ENCODE measurements at places on chromosomes 2 and 18.

DNA sequence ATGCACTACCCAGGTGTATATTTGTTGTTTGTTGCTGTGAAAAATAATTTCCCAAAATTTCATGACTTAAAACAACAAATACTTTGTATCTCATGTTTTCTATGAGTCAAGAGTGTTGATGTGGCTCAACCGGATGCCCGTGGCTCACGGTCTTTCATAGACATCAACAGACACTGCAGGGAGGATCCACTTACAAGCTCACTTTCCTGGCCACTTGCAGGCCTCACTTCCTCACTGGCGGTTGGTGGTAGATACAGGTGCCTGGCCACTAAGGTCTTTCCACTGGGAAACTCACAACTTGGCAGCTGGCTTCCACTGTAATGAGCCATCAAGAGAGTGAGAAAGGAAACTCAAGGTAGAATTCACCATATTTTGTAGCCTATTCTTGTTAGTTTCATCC lies 662.9 kb downstream of the IRS1 start:
- H3K36me3 ChIP-seq, result no peaks in the 10 kb centered on the region
- no peaks in the 10 kb centered on the region for H3K4me1 ChIP-seq
- no peak overlapping the region for H3K27ac ChIP-seq
- H3K4me3 ChIP-seq, result no peak overlapping the region

DNA sequence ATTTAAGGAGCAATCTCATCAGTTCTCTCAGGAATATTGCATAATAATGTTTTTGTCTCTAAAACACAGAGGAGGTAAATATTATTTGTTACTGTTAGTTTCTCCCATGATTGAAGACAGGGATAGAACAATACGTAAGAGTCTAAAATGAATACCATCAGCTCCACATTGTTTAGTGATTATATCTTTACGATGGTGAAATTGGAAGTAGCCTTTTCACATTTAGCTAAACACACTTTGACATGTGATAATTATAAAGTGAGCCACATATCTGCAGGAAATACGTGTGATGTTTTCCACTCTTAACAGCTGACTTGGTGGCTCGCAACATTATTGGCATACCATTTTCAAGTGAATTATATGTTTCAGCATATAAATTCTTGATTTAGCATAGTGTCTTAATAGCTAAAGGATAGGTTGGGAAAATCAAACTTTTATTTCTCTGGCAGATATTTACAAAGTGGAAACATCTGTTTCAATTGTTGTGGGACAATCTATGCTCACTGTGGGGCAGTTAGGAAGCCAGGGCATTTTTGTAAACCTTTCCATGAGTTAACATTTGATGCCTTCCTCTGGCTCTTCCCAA lies 208.1 kb upstream of the RASGRP3 start:
- H3K4me3 ChIP-seq, result no peak overlapping the region
- H3K27ac ChIP-seq, result no peak overlapping the region

DNA sequence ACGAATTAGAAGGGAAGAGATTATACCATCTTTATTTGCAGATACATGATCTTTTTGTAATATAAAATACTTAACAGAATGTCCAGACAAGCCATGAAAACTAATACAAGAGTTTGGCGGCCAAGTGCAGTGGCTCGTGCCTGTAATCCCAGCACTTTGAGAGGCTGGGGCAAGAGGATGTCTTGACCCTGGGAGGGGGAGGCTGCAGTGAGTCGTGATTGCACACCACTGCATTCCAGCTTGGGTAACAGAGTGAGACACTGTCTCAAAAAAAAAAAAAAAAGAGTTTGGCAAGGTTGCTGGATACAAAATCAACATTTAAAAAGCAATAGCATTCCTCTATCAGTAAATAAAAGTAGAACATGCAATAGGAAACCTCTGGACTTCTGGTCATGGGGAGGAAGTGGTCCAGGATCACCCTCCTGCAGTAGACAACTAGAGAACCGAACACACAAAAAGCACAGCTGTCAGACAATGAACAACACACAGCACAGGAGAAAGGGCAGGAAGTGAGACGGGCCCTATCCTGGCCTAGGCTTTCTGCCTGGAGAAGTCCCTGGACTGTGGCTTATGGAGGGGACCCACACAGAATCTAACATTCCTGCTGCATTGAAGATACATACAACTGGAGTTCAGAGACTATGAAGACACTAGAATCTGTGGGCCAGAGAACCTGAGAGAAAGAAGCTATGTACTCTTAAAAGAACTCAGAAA lies 118.9 kb upstream of the ARL4C start:
- H3K27ac ChIP-seq, result no peak overlapping the region
- DNase-seq, result no peak
- H3K4me1 ChIP-seq, result peaks cover 16% of the 10 kb centered on the region
- H3K4me3 ChIP-seq, result no peak overlapping the region
- H3K36me3 ChIP-seq, result no peaks in the 10 kb centered on the region

GRCh38 chr2:120391911-120392665 lies 46.2 kb downstream of the INHBB start:
- no peak for DNase-seq
- no peak overlapping the region for H3K27ac ChIP-seq
- no peak overlapping the region for H3K4me3 ChIP-seq
- peaks cover 24% of the 10 kb centered on the region for H3K27me3 ChIP-seq
- no peaks in the 10 kb centered on the region for H3K4me1 ChIP-seq

DNA sequence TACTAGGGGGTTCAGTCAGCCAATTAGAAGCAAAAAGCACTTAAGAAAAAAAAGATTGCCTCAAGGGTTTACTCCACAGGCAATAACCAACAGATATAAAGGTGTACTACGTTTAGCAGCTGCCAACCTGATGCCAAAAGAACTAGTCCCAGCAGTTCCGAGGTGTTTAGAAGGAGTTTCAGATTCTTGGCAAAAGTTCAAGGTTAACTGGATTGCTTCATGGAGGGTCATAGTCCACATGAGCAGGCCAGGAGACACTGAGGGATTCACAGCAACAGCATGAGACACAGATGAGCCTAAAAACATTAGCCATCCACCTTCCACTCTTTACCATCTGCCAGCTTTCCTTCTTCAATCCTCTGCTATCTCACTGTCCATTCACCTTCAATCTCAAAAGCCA lies 4.9 kb upstream of the DNAH7 start:
- H3K27ac ChIP-seq, result no peak overlapping the region
- no peak overlapping the region for H3K4me3 ChIP-seq
- peaks cover 3% of the 10 kb centered on the region for H3K36me3 ChIP-seq
- DNase-seq, result no peak

All from central memory CD8-positive, alpha-beta T cell (primary cell).